ENCODE measurements at places on chromosomes 11 and 22.

- no peak for DNase-seq
Observed at GRCh38 chr22:49010901-49011300, 816.8 kb downstream of the BRD1 start.

GRCh38 chr11:74669211-74670160 is 61.7 kb downstream of the CHRDL2 start:
- DNase-seq, result no peak

DNA sequence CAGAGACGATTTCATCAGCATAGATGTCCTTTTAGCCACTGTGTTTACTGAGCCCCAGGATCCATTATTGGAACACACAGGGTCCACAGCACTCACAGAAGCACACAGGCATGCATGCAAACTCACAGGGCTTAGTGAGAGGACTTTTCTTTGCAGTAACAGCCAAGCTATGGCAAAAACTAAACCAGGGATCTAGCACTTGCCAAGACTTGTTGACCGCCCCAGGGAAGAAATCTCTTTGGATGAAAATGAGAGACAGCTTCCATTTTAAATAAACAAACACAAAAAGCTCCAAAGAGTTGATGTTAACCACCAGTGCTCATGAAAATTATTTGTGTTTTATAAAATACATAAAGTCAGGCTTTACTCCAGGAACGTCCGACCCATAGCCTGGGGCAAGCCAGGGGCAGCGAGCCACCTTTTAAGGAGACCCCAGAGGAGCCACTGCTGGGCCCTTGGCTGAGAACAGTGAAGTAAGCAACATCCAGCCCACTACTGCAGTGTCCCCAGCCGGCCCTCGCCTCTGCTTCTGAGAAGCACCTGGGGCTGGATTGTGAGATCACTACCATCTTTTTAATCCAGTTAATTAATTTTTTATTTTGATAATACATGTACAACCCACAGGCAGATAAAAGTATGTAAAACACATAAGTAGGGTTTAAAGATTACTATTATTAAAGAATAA is 22.0 kb upstream of the TFIP11 start:
- no peak for DNase-seq

DNA sequence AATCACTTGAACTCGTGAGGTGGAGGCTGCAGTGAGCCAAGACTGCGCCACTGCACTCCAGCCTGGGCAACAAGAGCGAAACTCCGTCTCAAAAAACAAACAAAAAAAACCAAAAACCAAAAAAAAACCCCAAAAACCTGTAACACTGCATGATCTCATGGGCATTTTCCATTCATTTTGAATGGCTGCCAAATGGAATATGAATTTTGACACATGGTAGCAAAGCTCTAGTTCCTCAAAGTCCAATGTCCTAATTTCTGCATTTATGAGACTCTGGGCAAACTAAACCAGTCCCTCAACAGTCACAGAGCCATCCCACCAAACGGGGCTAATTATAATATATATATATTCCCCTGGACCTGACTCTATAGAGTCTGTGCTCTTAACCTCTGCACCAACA is 61.8 kb downstream of the SGSM3 start:
- DNase-seq, result no peak

DNA sequence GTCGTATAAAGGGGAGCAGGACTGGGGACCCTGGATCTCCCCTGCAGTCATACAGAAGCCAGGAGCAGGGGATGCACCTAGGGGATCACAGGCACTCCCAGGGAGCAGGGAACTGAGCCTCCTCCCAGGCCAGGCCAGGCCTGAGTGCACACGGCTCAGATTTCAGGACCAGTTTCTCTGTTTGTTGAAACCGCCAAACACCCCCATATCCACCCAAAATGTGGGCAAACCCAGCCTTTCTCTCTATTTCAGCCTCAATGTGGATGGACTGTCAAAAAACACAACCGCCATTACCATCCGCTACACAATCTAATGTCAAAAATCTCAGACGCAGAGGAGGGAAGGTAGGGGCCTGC is 17.5 kb downstream of the MN1 start:
- no peak for DNase-seq

All from NCI-H524 treated with DMSO at 0.1 percent for 48 hours (cell line).